ENCODE measurements at places on chromosomes 1 and 21.

DNA sequence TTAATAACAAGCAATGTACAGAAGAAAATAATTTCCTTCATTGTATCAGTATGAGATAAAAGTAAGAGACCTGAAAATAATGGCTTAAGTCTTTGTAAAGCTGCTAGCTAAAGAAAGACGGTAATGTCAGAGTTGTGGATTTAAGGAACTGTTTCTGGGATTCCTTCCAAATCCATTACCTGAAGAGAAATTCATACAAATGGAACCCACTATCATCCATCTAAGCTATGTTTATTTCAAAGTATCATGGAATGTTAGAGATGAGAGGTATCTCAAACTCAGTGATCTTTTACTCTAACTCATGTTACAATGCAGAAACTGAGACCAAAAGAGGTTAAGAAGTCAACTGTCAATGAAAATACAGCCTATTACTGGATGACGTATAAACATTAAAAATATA is 197.7 kb downstream of the DENND1B start:
- DNase-seq, result no peak

DNA sequence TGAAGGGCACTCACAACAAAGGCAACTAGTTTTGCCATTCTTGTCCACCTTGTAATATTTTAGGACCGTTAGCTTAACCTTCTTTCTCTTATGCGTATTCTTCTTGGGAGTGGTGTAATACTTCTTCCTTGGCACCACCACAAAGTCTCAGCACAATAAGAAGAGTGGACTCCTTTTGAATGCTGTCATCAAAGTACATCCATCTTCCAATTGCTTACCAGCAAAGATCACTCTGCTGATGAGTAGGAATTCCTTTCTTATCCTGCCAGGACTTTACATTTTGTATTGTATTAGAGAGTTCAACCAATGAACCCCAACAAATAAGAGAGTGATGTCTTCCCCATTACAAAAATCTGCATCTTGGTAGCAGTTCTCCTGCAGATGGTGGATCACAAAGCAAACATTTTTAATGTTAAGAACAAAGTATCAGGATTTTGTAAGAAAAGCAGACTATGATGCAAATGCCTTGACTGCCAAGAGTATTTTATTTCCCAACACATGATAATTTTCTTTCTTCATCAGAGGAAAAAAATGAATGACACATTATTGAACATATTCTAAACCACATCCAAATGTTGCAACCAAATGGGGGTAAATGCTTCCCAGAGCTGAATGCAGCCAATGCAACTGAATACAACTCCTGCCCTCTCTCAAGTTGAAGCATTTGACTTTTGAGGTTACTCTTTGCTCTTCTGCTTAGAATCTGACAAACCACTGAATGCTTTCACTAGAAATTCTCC is 5.1 kb upstream of the ARNT start:
- no peak for DNase-seq

DNA sequence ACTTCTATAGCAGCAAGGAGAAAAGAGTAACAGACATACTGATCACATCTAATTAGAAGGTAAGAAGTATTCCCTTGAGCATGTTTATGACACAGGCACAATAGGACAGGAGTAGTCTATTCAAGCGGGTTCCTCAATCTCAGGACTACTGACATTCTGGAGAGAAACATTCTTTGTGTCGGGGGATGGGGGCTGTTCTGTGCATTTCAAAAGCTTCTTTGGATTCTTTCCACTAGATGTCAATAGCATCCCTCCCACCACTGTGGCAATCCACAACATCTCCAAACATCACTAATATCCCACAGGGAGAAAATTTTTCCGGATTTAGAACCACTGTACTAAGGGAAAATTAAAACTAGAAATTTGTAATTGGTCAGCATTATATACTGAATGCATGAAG is 56.9 kb downstream of the ADAMTS5 start:
- DNase-seq, result no peak

GRCh38 chr1:46425726-46426125 is 31.6 kb downstream of the FAAH start:
- DNase-seq, result no peak

DNA sequence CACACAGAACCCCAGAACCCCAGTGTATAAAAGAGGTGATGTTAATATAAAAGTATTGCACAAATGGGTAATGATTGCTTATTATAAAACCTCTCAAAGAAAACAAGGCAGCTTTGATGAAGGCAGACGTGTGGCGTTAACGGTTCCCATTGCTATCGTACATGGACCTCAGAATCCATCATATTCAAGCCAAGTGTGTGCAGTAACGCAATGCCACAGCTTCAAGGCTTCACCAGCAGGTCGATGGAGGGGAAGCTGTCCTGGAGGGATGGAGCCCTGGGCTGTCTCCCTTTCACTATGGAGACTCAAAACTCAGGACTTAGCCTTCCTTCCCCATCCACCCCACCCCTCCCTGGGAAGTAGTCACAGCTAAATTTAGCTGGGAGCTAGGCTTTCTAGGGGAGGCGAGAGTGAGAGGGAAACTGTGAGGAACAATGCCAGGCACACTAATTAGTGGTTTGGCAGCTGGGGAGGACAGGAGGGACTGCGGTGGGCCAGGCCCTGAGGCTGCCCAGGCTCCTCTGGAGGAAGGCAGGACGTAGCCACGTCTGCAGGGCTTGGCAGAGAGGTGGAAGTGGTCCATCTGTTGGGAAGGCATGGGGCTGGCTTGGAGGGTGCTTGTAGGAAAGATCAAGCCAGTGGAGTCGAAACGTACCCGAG is 121.2 kb downstream of the HMGB4 start:
- DNase-seq, result no peak

GRCh38 chr1:34842952-34843371 is 16.6 kb downstream of the SMIM12 start:
- no peak for DNase-seq

- no peak for DNase-seq
These were observed 11.9 kb downstream of the WNT9A start for GRCh38 chr1:227935826-227936225.

- peak; percentile 11 for DNase-seq
These were observed 253.8 kb upstream of the HOOK1 start for GRCh38 chr1:59560807-59561450.

GRCh38 chr1:157201767-157202166 is 63.6 kb upstream of the ETV3 start:
- DNase-seq, result no peak

DNA sequence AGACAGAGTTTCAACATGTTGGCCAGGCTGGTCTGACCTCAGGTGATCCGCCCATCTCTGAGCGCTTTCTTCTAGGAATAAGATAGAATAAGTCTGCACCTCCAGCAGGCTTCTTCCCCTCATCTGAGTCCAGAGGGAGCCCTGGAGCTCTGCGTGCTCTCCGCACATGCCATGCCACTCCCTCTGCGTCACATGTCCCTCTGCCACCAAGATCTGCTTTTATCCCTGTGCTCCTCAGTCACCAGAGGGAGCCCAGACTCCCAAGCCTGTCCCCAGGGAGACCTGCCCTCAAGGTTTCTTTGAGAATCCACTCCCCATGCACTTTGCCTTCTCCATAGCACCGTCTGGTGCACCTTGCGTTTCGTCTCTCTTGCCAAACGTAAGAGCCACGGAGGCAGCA is 213.0 kb downstream of the CAMTA1 start:
- DNase-seq, result no peak

GRCh38 chr1:31987135-31987619 is 26.5 kb upstream of the KHDRBS1 start:
- DNase-seq, result no peak

GRCh38 chr1:33322109-33322508 is 1.2 kb upstream of the A3GALT2 start:
- DNase-seq, result no peak

Data from memory B cell (primary cell).